ENCODE measurements at places on chromosomes 12 and 14. TPM values are rescaled to one million over a fixed set of nuclear protein-coding genes. Genes with fewer than 3 reads are reported as not detected.

Gene PRH2
- total RNA-seq, result not detected

Gene WASHC3
- total RNA-seq, result 59.9 TPM

Gene C1R
- total RNA-seq, result 571 TPM

Gene MEG3
- total RNA-seq, result 34.1 TPM

Gene TXNDC16
- total RNA-seq, result 22.3 TPM

Gene INHBC
- total RNA-seq, result not detected

Gene SYCP3
- not detected for total RNA-seq

Gene TAS2R13
- total RNA-seq, result 3.8 TPM

Gene MDGA2
- not detected for total RNA-seq

Gene RNF10
- total RNA-seq, result 90.1 TPM

DNA sequence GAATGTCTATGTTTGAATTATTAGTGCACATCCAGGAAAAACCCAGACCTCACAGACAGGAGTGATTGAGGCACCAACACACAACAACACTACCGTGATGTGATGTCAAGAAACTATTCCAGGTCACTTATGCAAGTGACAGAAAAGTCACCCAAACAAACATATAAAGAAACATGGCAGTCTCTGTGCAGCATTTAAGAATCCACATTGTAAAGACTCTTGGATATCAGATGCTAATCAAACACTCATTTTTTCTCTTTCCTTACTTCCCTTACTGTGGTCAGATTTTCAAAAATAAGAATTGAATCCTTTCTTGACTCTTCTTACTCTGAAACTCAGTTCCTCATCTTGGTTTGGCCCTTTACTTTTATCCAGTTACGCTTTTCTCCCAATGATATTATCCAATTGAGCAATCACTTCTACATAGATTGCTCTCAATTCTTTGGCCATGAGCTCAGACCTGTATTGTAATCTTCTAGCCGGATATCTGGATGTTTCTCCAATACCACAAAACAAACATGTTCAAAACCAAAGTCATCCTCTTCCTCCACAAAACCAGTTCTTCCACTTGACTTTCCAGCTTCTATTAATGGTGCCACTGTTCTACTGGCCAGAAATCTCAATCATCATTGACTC lies 115.4 kb downstream of the DUSP6 start:
- H3K4me3 ChIP-seq, result no peak overlapping the region
- H3K27me3 ChIP-seq, result no peaks in the 10 kb centered on the region
- no peak for DNase-seq
- H3K27ac ChIP-seq, result no peak overlapping the region
- H3K4me1 ChIP-seq, result no peaks in the 10 kb centered on the region
- no peaks in the 10 kb centered on the region for H3K36me3 ChIP-seq

- no peak overlapping the region for H3K27ac ChIP-seq
- H3K36me3 ChIP-seq, result no peaks in the 10 kb centered on the region
- H3K4me3 ChIP-seq, result no peak overlapping the region
These were observed 37.0 kb upstream of the MEG3 start for GRCh38 chr14:100788942-100789341.

- no peaks in the 10 kb centered on the region for H3K4me1 ChIP-seq
- no peaks in the 10 kb centered on the region for H3K27me3 ChIP-seq
- no peaks in the 10 kb centered on the region for H3K36me3 ChIP-seq
- H3K27ac ChIP-seq, result no peak overlapping the region
These were observed 256.6 kb downstream of the BTG1 start for GRCh38 chr12:91889059-91889458.

GRCh38 chr14:105398726-105399465 lies 558 bp downstream of the TEX22 start:
- H3K27ac ChIP-seq, result peak overlapping the region; percentile 85
- no peaks in the 10 kb centered on the region for H3K27me3 ChIP-seq
- H3K4me3 ChIP-seq, result peak overlapping the region; percentile 88
- H3K36me3 ChIP-seq, result no peaks in the 10 kb centered on the region
- peaks cover 5% of the 10 kb centered on the region for H3K4me1 ChIP-seq

GRCh38 chr14:85564841-85565527 lies 35.0 kb downstream of the FLRT2 start:
- no peak overlapping the region for H3K4me3 ChIP-seq
- no peaks in the 10 kb centered on the region for H3K27me3 ChIP-seq
- DNase-seq, result no peak
- no peak overlapping the region for H3K27ac ChIP-seq

GRCh38 chr12:104340177-104340576 lies 36.6 kb downstream of the EID3 start:
- H3K4me3 ChIP-seq, result no peak overlapping the region
- H3K27me3 ChIP-seq, result no peaks in the 10 kb centered on the region
- peak overlapping the region; percentile 3 for H3K27ac ChIP-seq
- H3K4me1 ChIP-seq, result peaks cover 13% of the 10 kb centered on the region
- H3K36me3 ChIP-seq, result no peaks in the 10 kb centered on the region
- no peak for DNase-seq

GRCh38 chr14:89309670-89310177 lies 107.3 kb downstream of the FOXN3 start:
- no peak overlapping the region for H3K27ac ChIP-seq
- H3K36me3 ChIP-seq, result no peaks in the 10 kb centered on the region
- no peaks in the 10 kb centered on the region for H3K4me1 ChIP-seq
- no peak for DNase-seq

- peak; percentile 57 for DNase-seq
- H3K4me1 ChIP-seq, result peaks cover 13% of the 10 kb centered on the region
- H3K36me3 ChIP-seq, result no peaks in the 10 kb centered on the region
- no peaks in the 10 kb centered on the region for H3K27me3 ChIP-seq
- H3K4me3 ChIP-seq, result no peak overlapping the region
These were observed 50.9 kb upstream of the CCT2 start for GRCh38 chr12:69534389-69534822.

DNA sequence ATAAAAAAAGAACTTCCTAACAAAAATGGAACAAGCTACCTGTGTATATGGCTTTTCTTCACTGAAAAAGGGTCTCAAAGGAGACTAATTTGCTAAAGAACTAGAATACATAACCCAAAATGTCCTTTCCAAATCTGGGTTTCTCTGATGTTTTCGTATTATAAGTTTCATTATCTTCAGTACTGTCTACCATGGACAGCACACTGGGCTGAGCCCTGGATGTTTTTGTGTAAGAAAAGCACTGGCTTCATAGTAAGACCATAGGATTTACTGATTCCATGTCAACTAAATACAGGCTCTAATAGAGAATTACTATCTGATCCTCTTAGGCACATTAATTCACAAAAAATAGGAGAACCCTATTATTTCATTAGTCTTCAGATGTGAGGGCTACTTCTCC lies 94.3 kb upstream of the GPHB5 start:
- no peaks in the 10 kb centered on the region for H3K27me3 ChIP-seq
- H3K27ac ChIP-seq, result no peak overlapping the region
- no peaks in the 10 kb centered on the region for H3K36me3 ChIP-seq
- no peak for DNase-seq

- DNase-seq, result no peak
- H3K4me3 ChIP-seq, result no peak overlapping the region
- H3K27me3 ChIP-seq, result no peaks in the 10 kb centered on the region
These were observed 153.7 kb upstream of the SLC38A2 start for GRCh38 chr12:46526233-46526632.

- no peak overlapping the region for H3K27ac ChIP-seq
- H3K27me3 ChIP-seq, result no peaks in the 10 kb centered on the region
- no peaks in the 10 kb centered on the region for H3K36me3 ChIP-seq
- DNase-seq, result no peak
- no peaks in the 10 kb centered on the region for H3K4me1 ChIP-seq
- H3K4me3 ChIP-seq, result no peak overlapping the region
These were observed 7.9 kb upstream of the CEP170B start for GRCh38 chr14:104856869-104857860.

DNA sequence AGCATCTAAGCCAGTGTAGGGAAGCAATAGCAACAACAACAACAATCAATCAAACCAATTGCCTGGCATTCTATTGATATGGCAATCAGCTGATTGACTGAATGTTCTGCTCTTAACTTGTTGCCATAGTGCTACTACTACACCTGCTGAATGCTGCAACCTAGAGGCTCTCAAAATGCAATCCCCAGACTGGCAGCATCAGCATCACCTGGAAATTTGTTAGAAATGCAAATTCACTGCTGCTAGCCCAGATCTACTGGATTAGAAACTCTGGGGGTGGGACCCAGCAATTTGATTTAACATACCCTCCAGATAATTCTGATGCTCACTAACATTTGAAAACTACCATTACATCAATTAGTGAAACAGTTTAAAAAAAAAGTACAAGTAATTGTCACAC lies 363.6 kb downstream of the SNAPC1 start:
- H3K27me3 ChIP-seq, result peaks cover 6% of the 10 kb centered on the region
- no peak overlapping the region for H3K27ac ChIP-seq
- no peaks in the 10 kb centered on the region for H3K4me1 ChIP-seq
- DNase-seq, result no peak

GRCh38 chr14:39868251-39868650 lies 436.0 kb upstream of the FBXO33 start:
- no peaks in the 10 kb centered on the region for H3K36me3 ChIP-seq
- no peak for DNase-seq
- H3K4me3 ChIP-seq, result no peak overlapping the region
- H3K4me1 ChIP-seq, result no peaks in the 10 kb centered on the region
- H3K27ac ChIP-seq, result no peak overlapping the region

DNA sequence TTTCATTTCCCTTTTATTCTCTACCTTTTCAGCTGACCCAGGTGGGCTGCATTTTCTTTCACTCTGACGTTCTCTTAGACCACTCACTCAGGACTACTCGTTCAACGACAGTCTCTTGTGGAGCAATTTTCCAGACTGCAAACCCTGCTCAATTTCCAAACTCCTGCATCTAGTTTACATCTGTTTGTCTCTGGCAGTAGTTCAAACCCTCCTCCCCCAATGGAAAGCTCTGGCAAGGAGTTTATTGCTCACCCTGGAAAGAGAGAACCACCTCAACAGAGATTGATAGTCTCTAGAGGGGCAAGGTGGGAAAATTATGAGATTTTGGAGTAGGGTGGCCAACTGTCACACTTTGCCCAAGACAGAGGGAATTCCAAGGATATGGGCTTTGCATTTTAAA lies 130.2 kb downstream of the TSHR start:
- H3K27ac ChIP-seq, result peak overlapping the region; percentile 18
- no peaks in the 10 kb centered on the region for H3K27me3 ChIP-seq
- no peaks in the 10 kb centered on the region for H3K4me1 ChIP-seq
- DNase-seq, result peak; percentile 22
- no peak overlapping the region for H3K4me3 ChIP-seq

DNA sequence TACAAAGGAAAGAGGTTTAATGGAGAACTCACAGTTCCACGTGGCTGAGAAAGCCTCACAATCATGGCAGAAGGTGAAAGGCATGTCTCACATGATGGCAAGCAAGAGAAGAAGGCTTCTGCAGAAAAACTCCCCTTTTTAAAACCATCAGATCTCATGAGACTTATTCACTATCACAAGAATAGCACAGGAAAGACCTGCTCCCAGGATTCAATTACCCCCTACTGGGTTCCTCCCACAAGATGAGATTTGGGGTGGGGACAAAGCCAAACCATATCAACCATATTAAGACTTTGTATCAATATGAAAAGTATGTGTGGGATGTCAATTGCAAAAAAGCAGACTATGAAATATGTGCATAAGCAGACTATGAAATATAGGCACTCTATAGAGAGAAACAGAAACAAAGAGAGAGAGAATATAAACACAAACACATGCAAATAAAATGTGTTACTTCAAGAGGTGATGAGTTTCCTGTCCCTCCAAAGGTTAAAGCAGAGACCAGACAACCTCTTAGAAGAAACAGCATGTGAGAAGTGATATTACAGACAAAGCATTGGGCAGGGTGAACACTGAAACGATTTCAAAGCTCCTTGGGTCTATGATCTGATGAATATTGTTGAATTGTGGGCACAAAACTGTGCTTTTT lies 151.2 kb upstream of the KRR1 start:
- no peaks in the 10 kb centered on the region for H3K4me1 ChIP-seq
- no peak overlapping the region for H3K27ac ChIP-seq
- no peaks in the 10 kb centered on the region for H3K36me3 ChIP-seq
- no peak for DNase-seq
- no peaks in the 10 kb centered on the region for H3K27me3 ChIP-seq

DNA sequence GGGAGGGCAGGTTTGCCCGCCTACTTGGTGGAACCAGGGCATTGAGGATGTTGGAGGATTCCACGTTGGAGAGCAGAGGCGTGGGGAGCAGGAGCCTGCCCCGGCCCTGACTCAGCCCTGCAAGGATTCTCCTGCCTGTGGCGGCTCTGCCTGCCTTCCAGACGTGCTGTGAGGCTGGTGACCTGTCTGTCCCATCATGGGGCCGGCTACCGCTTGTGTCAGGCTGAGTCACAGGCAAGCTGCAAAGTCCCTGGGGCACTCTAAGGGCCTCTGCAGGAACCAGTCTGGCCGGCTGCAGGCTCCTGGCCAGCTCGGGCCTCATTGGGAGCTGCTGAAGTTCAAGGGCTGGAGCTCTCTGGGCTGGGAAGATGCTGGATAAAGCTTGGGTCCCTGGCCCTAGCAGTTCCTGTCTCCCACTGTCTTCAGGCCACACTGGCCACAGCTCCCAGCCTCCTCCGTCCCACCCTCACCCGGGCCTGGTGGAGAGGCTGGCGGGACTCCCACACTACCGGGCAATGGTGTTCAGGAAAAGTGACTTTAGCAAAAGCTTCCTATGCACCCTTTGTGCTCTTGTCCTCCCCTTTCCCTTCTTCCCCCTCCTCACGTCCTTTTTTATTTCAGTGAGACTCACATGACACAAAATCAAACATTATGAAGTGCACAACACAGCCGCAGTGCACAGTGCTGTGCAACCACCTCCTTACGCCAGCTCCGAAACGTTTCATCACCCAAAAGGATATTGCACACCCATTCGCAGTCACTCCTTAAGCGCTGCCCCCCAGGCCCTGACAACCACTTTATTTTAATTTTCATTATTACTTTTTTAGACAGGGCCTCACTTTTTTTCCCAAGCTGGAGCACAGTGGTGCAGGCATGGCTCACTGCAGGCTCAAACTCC lies 22.0 kb upstream of the ULK1 start:
- DNase-seq, result no peak
- no peak overlapping the region for H3K27ac ChIP-seq
- H3K4me1 ChIP-seq, result no peaks in the 10 kb centered on the region
- no peaks in the 10 kb centered on the region for H3K36me3 ChIP-seq
- no peaks in the 10 kb centered on the region for H3K27me3 ChIP-seq

GRCh38 chr12:32776258-32776657 lies 20.6 kb upstream of the YARS2 start:
- H3K4me1 ChIP-seq, result no peaks in the 10 kb centered on the region
- H3K4me3 ChIP-seq, result no peak overlapping the region
- no peak overlapping the region for H3K27ac ChIP-seq
- DNase-seq, result no peak

DNA sequence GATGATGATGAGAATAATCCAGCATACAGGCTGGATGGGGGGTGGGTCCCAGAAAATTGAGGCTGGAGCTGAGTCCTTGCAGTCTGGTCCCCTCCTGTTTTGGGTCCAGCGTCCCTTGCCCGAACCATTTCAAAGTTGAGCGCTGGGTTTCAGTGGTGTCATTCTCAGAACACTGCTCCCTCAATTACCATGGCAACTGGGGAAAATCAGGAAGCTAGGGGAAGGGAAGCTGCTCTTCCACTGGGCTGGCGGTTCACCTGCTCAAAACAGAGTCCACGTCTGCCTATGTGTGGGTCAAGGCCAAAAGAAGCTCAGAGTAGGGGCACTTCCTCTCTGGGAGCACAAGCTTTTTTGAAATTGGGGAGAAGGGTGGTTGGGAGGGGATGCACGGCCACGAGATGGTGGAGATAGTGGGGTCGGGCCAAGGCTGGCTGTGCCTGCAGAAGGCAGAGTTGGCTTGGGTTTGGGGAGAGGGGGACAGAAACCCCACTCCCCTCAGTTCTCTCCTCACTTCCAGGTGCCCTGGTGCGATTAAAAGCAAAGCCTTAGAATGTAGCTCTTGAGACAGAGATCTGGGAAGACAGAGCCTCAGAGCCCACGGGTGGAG lies 1.7 kb upstream of the NOS1 start:
- no peaks in the 10 kb centered on the region for H3K4me1 ChIP-seq
- H3K27ac ChIP-seq, result no peak overlapping the region
- H3K27me3 ChIP-seq, result peaks cover 21% of the 10 kb centered on the region
- DNase-seq, result no peak
- no peak overlapping the region for H3K4me3 ChIP-seq

Measured in uterus (tissue), 4 donors.